ENCODE measurements at places on chromosomes 7 and 10. TPM values are rescaled to one million over a fixed set of nuclear protein-coding genes. Genes with fewer than 3 reads are reported as not detected.

HMX3 gene
- not detected for total RNA-seq

ELFN1 gene
- total RNA-seq = 7.5 TPM

GNAT3 gene
- total RNA-seq = not detected

C10orf67 gene
- total RNA-seq = 1.5 TPM

PNLIPRP3 gene
- not detected for total RNA-seq

ELN gene
- total RNA-seq = 15.3 TPM

VKORC1L1 gene
- total RNA-seq = 21.3 TPM

GRID1 gene
- total RNA-seq = 3.4 TPM

ANKRD30A gene
- total RNA-seq = not detected

STEAP1 gene
- total RNA-seq = 1.1 TPM

TRIM50 gene
- total RNA-seq = 0.15 TPM

PVRIG gene
- not detected for total RNA-seq

NPTX2 gene
- total RNA-seq = 0.44 TPM

Data from heart right ventricle (tissue), 16 donors.